Tongue (tissue), 3 donors: ENCODE measurements at places on chromosomes 12 and 14. TPM values are rescaled to one million over a fixed set of nuclear protein-coding genes. Genes with fewer than 3 reads are reported as not detected.

The JAG2 gene
- total RNA-seq = 58.5 TPM

The BMP4 gene
- 15.3 TPM for total RNA-seq

The TMEM117 gene
- 19.6 TPM for total RNA-seq

The RPGRIP1 gene
- total RNA-seq = 0.41 TPM

The LMO3 gene
- 7.2 TPM for total RNA-seq

The KRT76 gene
- total RNA-seq = 0.31 TPM

The CPM gene
- total RNA-seq = 26.2 TPM

The KITLG gene
- 41.1 TPM for total RNA-seq

The OR4K1 gene
- not detected for total RNA-seq

The STX2 gene
- total RNA-seq = 19.7 TPM

The NACA gene
- total RNA-seq = 759 TPM

The AICDA gene
- total RNA-seq = 0.10 TPM

The GLT8D2 gene
- total RNA-seq = 40.3 TPM

The ITFG2 gene
- total RNA-seq = 26.7 TPM

The AHNAK2 gene
- 51.0 TPM for total RNA-seq

The SMIM41 gene
- total RNA-seq = 0.82 TPM

The MGAT4C gene
- total RNA-seq = 0.41 TPM

The ASB2 gene
- total RNA-seq = 69.5 TPM
